ENCODE measurements at places on chromosomes 3 and 15.

DNA sequence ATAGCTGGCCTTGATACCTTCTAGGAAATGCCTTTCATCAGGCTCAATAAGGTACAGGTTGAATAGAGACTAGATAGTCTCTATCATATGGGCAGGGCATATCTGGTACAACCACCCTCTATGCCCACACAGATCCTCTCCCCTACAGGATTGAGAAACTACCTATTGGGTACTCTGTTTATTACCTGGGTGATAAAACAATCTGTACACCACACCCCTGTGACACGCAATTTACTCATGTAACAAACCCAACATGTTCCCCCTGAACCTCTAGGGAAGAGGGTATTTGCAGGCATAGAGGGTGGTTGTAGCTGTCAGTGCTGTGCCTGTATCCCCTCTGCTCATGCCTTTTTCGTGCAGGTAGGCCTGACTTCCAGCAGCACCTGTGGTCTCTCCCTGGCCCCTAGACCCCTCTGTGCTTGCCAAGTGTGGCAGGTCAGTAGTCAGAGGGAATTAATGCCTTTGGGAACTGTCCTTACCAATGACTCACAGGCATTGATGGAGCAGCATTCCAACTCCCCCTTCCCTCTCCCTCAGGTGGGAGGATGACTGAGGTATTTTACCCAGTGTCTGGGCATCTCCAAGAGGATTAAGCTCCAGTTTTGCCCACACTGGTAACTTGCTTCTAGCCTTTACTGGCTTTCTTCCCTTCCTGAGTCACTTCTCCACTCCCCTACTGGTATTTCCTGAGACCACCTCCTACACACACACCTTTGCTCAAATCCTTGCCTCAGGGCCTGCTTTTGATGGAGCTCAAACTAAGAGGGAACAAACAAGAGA, 18.3 kb downstream of the CLSTN2 start:
- no peak for DNase-seq

GRCh38 chr3:15220056-15220455, 14.0 kb downstream of the CAPN7 start:
- no peak for DNase-seq

DNA sequence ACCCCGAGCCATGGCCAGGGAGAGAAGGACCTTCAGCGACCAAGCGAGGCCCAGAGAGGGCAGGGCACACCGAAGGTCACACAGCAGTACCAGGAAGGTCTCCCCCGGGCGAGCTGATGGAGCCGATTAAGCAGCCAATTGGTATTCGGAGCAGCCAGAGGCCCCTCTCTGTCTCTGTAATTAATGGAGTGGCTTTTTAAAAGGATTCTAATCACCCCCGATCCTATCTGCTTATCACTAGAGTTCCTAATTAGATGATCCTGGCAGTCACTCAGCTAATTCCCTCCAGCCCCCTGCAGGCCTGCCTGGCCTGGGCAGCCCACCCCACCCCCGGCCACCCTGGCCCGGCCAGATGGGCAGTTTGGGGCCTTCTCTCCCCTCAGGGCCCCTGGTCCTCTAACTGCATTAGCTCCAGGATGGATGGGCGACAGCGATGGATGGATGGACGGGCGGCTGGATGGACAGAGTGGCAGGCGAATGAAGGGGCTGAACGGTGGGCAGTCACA, 1.6 kb upstream of the DNAJB8 start:
- DNase-seq, result no peak

DNA sequence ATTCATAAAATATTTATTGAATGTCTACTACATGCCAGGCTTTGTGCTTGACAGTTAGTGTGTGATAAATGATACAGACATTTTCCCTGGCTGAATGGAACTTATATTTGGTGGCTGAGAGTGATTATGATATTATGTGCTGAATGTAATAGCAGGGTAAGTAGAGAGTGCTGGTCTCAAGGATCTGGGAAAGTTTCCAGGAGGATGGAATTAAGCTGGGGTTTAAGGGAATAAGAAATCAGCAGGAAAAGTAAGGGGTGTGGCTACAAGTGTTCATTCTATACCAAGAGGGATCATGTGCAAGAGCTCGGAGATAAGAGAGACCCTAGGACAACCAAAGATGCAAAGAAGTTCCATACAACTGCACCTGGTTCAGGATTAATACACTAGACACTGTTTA, 500.1 kb upstream of the CFAP20DC start:
- DNase-seq, result no peak

DNA sequence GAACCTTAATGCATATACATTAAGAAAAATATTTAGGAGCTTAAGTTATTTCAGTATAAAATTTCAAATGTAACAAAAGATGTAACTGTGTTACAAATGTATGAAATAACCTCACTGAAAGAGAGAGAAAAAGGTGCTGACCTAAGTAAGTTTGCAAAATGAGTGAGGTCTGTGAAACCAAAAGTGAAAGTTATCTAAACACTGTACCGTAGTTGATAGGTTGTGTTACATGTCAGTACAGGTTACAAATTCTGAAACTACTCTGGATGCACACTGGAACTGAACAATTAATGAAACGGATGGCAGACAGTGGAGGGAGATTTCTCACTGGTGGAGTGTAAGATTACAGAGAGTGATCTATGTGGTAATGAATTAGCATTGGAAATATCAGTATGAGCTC, 420.7 kb downstream of the ZNF385D start:
- DNase-seq, result peak; percentile 32

- DNase-seq, result no peak
Measured at GRCh38 chr3:32113981-32114545, 7.6 kb downstream of the GPD1L start.

DNA sequence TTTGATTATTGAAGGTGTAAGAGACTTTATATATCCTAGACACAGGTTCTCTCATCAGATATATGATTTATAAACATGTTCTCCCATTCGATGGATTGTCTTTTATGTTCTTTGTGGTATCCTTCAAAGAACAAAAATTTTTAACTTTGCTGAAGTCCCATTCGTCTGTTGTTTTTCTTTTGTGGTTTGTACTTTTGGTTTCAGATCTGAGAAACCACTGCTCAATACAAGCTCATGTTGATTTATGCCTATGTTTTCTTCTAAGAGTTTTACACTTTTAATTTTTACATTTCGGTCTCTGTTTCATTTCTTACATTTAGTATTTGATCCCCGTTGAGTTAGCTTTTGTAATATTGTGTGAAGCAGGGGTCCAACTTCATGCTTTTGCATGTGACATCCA, 103.3 kb upstream of the SPRED1 start:
- DNase-seq, result no peak

DNA sequence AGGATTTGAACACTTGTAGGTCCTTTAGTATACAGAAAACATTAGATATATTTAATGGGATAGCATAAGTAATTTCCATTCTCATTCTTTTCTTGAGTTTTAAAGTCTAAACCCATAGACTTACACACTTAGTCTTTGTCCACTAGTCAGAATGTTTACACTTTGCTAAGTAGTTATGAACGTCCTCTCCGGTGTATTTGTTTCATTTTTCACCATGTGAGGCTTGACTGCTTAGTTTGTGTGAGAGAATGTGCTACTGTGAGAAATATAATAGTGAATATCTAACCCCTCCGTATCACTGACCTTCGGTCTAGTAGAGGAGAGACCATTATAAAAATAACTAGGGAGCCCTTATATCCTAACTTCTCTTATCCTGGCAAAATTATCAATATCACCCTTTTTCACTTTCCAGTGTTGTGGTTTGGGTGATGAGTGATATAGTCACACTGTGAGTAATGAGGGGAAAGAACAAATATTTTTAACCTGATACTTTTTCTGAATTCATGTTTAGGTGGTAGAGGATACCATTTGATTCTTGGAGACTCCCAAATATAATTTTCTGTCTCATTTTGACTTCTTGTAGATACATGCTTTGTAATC, 122.4 kb downstream of the UBE2E2 start:
- peak; percentile 10 for DNase-seq

DNA sequence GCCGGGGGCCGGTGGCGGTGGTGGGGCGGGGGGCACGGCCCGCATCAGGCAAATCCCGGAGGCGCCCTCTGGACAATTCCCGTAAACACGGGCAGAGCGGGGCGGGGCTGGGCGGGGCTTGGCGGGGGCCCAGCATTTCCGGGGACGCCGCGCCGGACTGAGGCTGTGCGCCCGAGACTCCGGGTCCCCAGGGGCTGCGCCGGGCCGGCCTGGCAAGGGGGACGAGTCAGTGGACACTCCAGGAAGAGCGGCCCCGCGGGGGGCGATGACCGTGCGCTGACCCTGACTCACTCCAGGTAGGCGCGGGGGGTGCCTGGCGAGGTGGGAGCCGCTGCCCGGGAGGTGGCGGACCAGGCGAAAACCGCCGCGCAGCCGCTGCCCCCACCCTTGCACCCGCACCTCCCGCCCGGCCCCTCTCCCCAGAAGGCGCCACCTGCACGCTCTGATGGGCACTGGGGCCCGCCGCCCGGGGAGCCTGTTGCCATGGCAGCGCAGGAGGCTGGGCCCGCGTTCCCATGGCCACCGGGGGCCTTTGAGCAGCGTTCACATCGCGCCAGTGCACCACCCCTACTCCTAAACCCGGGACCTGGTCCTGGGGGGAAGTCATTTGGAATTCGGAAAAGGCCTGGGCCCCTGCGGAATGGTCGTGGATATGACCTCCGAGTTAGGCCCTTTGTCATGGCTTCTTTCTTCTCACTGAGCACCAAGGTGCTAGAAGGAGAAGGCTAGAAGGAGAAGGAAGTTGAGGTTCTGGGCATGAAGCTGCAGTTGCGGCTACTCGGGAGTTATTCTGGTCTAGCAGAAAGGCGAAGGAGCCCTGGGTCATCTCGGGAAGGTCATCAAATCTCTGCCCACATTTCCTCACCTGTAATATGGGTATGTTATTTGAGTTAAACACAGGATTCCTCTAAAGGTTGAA, 16.1 kb upstream of the SEMA4B start:
- peak; percentile 51 for DNase-seq

GRCh38 chr3:49173792-49174170, 2.4 kb downstream of the KLHDC8B start:
- no peak for DNase-seq

GRCh38 chr3:98784666-98785600, 21.8 kb downstream of the ST3GAL6 start:
- peak; percentile 57 for DNase-seq

DNA sequence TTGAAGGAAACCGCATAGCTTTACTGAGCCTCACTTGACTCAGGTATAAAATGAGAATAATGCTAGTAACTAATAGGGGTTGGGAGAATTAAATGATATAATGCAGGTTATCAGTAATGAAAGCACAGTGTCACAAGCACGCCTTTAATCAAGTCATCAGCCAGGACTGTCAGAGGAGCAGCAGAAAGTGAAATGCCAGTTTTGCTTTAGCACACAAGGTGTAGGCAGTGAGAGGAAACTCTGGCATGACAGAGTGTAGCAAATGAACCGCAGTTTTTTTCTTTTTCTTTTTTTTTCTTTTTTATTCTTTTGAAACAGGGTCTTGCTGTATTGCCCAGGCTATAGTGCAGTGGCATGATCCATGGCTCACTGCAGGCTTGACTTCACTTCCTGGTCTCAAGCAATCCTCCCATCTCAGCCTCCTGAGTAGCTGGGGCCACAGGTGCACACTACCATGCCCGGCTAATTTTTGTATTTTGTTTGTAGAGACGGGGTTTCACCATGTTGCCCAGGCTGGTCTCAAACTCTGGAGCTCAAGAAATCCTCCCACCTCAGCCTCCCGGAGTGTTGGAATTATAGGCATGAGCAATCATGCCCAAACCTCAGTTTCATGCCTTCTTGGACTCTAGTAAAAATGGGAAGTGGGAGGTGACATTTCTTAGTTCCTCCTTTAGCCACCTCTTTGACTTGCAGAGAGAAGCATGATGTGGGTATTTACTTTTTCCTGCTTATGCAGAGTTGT, 9.7 kb upstream of the SCAANT1 start:
- DNase-seq, result no peak

- no peak for DNase-seq
Measured at GRCh38 chr3:16467393-16467792, 46.1 kb downstream of the RFTN1 start.

GRCh38 chr15:56619887-56620286, 113.4 kb downstream of the ZNF280D start:
- DNase-seq, result no peak

- no peak for DNase-seq
Measured at GRCh38 chr3:185361920-185362319, 1.0 kb upstream of the MAP3K13 start.

GRCh38 chr3:142656575-142656974, 60.4 kb downstream of the PLS1 start:
- no peak for DNase-seq

DNA sequence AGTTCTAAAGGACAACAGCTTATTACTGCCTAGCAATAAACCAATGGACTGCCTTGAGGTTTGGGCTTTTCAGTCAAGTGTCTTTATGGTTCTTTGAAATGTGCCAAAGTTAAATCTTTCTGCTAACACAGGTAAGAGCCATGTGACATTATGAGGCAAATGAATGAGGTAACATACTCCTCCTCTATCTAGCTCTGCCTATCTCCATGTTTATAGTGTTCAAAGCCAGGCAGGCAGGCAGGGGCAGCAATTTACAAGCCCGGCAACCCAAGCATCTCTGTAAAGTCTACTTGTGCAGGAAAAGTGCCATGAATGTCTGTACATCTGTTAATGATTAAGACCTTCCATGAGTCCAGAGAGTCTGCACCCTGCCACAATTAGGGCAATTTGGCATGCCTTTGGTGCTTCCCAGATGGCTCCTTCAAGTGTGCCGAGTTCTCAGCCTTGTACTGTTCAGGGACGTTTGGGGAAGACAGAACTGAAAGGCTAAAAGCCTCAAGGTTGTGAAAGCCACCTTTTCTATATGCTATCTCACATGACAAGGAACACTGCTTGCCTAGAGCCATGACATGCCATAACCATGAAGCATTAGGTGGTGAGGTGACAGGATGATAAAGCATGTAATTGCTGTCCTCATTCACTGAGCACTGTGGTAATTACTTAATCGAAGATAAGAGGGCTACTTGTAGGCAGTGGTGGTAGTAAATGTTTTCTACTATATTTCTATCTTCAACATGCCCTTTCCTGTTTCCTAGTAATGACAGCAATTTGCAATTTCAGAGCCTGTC, 41.4 kb upstream of the EIF1B start:
- no peak for DNase-seq

DNA sequence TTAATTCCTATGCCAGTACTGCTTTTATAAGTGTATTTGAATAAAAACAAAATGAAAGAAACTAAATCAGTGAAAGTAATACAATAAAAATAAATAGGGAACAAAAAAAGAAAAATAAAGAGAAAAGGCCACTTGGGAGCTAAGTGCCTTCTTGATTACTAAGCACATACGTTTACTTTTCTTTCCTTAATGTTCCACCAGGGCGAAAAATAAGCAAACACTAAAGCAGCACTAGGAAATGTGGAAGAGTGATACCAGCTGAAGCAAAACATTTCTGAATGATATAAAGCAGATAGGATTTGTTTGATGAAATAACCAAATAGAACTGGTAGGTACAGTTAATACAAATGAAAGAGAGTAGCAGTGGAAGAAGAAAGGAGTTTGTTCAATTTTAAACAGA, 132.8 kb upstream of the ZPLD1 start:
- DNase-seq, result no peak

- peak; percentile 40 for DNase-seq
Measured at GRCh38 chr3:36904641-36905040, 40.2 kb downstream of the TRANK1 start.

DNA sequence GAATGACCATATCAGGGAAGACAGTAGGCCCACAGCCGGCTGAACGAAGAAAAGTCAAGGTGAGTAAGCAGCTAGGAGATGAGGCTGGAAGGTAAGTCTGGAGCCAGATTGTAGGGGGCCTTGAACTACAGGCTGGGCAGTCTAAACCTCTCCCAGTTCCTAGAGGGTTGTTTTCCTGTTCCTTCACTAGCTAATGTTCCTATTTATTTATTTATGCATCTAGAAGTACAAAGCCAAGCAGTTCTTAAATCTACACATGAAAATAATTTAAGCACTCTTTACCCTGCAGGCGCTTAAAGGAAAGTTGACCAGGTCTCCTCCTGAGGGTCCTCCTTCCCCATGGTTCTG, 3.7 kb downstream of the ACAA1 start:
- DNase-seq, result no peak

GRCh38 chr15:71970435-71970834, 147.5 kb downstream of the MYO9A start:
- no peak for DNase-seq

Measured in A172 (cell line).